ENCODE measurements at places on chromosomes 12 and 14. TPM values are rescaled to one million over a fixed set of nuclear protein-coding genes. Genes with fewer than 3 reads are reported as not detected.

FGF23 gene
- not detected for polyA plus RNA-seq

LEMD3 gene
- polyA plus RNA-seq: 28.0 TPM

GRCh38 chr12:113990250-113991223 lies 24.4 kb upstream of the RBM19 start:
- no peak for DNase-seq

- DNase-seq: no peak
Observed at GRCh38 chr12:90260136-90260535, 551.5 kb upstream of the ATP2B1 start.

DNA sequence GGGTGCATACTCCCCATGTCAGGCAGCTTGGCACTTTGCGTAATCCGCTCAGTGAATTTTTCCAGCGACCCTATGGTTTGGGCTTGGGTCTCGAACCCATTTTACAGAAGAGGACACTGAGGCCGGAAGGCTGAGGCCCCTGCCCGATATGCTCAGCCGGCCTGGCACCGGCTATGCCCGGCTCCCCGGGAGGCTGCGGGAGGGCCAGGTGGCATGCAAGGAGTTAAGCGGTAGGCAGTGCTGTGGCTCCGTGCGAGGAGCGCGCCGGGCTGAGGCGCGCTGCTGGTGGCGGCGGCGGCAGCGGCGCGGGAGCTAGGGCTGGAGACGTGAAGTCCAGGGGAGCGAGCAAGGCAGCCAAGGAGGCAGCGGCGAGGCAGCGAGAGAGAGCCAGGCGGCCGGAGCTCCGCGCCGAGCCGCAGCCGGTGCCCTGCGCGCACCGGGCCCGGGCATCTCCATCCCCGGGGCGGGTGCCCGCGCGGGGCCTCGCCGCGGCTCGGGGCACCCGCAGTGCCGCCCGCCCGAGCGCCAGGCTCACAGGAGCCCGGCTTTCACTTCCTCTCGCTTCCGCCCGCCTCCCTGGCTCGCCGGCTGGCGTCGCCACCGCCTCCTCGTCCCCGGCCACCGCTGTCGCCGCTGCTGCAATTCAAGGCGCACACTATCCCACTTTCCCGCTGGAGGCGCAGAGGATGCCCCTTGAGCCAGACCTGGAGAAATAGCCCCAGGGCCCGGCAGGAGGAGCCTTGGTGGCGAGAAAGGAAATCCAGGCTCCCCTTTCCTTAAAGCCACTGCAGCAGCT lies at the start of gene WSCD2:
Gene WSCD2, plus strand, starts transcription at position 272 of the 796 bp plus-strand sequence. CDS start 66,545 bp downstream, outside the sequence.
- no peak for DNase-seq
